ENCODE measurements at places on chromosomes 2 and 18.
A peak's percentile ranks its signal among the peaks of the same experiment; 100 is the strongest.

DNA sequence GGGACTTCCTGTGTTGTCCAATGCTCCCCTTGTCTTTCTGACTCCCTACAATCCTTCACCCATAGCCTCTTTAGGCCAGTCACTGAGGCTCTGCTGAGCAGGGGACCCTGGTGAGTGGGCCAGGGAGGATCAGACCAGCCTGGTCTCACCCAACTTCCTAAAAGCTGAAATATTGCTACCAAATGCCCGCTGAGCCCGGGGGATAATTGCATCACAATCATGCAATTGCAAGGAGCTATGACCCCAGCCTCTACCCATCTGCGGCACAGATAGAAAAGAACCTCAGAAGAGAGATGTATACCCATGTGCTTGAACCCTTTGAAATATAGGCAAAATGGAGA is 3.7 kb upstream of the SP100 start:
- DNase-seq, result no peak

DNA sequence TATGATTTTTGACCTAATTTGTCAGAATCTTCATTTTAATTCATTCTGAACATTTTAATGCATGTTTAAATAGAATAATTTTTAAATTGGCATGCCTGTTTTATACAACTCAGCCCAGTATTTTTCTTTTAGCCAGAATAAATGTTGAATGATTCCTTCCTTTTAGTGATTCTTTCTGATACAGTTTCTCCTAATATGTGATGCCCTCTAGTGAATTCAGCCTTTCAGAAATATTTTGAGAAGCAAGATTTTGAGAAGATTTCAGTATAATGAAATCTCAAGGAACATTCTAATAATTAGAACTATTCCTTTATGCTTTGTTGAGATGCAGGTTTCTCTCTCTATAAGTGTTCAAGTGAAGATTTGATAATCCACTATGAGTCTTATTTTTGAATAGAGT is 28.5 kb downstream of the LCLAT1 start:
- DNase-seq, result no peak

DNA sequence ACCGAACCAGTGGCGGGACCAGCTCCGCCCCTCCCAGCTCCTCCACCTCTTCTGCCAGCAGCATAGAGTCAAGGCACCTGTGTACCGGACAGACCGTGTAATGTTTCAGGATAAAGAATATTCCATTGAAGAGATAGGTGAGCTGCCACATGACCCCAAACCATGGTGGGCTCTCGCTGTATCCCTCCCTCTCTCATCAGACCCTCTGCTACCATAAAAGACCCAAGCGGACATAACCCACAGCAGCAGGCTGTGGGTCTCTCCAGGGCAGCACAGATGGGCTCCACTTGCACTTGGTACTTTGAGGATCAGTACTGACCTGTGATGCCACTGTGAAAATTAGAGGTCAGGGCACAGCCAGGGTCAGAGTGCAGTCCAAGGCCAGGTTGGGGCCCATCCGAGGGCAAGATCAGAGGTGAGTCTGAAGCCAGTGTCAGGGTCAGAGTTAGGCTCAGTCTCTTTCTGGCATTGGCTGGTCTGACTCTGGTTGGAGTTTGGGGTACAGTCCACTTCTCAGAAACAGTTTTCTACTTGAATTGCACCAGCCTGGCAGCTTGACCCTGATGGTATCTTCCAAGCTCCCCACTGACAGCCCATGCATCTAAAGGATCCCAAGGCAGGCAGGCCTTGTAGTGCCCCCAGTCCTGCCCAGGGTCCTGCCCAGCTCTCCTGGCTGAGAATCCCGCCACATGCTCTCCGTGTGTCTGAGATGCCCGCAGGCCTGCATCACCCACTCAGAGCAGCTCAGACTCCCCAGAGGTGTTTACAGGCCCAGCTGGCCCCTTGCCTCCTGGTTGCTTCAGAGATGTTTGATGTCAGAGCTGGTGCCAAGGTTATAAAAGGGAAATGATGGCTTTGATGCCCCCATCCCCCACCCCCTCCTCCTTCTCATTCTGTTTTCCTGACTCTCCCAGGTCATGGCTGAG is 212.1 kb downstream of the DYSF start:
- no peak for DNase-seq

GRCh38 chr18:11392980-11393885 is 216.2 kb upstream of the SLC35G4 start:
- no peak for DNase-seq

- no peak for DNase-seq
These were observed 24.3 kb downstream of the FAM171B start for GRCh38 chr2:186718122-186718521.

GRCh38 chr18:68721681-68722583 is 7.0 kb upstream of the TMX3 start:
- DNase-seq, result no peak

DNA sequence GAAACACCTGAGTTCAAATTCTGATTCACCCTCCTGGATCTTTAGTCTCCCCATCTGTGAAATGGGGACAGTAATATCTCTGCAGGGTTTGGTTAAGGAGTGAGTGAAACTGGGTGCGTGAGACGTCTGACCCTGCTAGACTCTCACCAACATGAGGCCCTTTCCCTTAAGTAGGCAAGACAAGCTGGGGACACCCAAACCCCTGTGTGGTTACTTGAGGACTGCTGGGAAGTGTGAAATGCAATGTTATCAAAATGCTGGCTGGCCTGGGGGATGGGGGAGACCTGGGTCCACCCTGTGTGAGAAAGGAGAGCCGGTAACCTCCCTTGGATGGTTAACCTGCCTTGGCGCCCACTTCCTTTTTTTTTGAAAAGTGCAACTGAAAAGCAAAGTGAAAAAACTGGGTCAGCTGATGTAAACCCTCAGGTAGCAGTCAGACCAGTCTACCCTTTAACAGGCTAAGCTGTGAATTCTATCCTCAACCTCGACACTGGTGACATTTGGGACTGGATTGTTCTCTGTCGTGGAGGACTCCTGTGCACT is 82.3 kb downstream of the INPP5D start:
- no peak for DNase-seq

DNA sequence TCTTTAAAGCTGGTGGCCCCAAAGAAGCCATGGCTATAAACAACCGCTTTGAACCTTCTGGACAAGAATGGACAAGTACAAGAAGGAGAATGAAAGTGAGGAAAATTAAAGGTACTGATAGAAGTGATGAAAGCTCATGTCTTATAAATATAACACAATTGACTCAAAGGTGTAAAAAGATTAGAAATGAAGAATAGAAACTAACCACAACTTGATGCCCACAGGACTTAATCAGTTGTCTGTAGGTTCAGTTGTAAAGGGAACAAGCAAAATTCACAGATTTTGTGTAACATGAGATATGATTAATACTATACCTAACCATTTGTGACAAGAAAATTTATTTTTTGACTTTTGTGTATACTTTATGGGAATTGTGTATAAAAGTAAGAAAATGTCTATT is 135.7 kb downstream of the NUP35 start:
- no peak for DNase-seq

DNA sequence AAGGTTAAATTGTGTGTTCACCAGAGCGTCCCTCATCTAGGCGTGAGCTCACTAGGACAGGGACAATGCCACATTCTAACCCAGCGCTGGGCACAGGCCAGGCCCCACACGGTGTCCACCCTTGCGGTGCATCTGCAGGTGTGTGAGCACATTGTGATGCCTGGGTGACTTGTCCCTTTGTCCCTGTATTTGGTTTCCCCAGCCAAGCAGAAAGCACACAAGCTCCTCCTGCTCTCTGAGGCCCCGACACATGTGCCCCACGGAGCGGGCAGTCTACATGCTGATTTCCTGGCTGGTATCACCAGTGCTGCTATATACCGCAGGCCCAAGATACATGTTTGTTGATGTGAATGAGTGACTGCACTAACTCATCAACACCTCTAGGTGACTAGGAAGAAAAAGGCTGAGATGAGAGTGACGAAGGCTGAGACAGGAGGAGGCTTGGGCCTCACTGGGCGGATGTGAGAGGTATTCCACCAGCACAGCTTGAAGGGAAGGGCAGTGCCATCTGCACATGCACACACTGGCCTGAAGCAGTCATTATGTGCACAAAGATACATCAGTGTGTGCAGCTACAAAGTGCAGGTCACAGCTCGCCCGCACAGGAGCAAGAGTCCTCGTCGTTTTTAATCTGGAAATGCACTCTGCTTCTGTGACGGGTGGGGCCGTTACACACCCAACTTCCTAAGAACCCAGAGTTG is 205.9 kb downstream of the EIPR1 start:
- DNase-seq, result no peak

DNA sequence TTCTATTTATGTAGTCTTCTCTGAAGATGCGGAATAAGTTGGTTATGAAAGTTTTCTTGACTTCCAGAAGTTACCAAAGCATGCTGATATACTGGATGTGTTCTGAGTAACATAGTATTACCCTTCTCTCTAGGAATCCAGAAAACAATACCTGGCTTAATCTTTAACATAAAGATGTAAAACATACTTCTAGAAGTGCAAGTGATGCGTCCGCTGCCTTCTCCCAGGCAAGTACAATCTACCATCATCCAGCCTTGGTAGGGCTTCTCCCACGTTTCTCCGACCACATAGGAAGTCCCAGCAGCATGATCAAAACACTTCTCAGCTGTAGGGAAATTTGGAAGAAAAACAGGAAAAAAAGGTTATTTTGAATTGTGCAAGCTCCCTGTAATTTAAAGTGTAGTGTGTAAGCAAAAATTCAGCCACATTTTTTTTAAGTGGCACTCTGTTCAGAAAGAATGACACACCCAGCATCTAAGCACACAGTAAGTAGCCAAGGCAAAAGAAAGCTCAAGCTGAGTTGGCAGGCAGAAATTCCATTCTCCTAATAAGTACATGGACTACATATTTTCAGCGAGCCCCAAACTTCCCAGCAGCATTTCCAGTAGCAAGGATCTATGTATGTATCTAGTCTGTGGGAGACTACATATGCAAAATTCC is 5.2 kb downstream of the FN1 start:
- no peak for DNase-seq

DNA sequence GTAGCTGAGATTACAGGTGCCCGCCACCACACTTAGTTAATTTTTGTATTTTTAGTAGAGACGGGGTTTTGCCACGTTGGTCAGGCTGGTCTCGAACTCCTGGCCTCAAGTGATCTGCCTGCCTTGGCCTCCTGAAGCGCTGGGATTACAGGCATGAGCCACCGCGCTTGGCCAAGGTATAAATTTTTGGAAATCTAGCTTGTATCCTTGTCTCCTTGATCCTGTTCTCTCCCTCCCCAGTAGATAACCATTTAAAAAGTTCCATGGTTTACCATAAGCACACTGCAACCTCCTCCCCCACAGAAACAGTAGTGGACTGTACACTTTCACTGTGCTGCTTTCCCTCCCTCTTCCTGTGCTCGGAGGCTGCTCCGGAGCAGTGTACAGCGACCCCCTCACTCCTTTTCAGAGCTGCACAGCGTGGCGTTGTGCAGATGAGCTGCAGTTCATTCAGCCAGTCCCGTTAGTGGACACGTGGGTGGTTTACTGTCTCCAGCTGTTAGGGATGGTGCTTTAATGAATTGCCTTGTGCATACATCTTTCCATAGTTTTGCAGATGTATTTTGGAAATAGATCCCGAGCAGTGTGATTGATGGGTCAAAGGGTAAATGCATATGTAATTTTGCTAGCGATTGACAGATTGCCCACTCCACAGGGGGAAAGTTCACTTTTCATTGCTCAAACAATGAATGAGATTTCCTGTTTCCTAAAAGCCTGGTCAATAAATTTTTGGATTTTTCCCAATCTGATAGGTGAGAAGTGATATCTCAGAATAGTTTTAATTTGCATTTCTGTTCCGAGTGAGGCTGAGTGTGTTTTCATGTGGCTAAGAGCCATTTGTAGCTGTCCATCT is 14.8 kb downstream of the ASB1 start:
- DNase-seq, result no peak

- no peak for DNase-seq
These were observed 20.7 kb downstream of the SIX3 start for GRCh38 chr2:44962176-44962695.

DNA sequence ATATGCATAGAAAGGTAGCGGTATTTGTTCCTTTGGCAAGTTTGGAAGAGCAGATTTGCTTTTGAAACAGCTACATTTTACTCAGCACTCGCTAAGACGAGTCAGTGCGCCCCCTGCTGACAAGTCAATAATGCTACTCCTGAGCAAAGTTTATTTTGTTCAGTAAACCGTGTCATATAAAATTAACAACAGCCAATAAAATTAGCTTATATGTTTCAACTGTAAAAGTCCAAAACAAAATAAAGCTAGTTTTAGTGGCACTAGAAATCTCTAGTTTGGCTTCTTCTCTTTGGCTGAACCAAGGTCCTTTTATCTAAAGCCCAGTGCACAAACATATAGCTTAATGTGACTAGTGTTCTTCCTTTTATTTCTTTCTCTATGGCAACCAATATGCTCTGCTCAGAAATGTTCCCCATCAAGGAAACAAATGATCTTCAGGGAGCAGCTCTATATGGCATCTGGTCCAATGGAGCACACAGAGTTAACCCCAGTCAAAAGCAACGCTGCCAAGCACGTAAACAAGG is 4.2 kb upstream of the POU3F3 start:
- DNase-seq, result peak; percentile 61

GRCh38 chr2:73759904-73760303 is 20.0 kb downstream of the DUSP11 start:
- DNase-seq, result no peak

DNA sequence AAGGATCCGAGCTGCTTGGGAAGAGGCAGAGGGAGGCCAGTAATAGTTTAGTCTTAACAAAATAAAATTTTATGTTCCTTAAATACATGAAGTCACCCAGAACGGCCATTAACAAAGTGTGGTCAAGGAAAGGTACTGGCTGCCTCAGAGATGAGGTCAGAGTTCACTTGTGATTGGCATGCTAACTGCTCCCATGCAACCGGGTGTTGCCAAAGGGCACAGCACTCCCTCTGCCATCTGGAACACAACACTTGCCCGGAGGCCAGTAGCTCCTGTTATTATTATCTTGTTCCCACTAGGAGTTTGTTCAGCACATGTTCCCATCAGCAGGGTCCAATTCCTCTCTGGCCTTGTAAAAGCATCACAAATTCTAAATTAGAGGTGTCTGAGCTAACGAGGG is 207.0 kb downstream of the CYP26B1 start:
- no peak for DNase-seq

DNA sequence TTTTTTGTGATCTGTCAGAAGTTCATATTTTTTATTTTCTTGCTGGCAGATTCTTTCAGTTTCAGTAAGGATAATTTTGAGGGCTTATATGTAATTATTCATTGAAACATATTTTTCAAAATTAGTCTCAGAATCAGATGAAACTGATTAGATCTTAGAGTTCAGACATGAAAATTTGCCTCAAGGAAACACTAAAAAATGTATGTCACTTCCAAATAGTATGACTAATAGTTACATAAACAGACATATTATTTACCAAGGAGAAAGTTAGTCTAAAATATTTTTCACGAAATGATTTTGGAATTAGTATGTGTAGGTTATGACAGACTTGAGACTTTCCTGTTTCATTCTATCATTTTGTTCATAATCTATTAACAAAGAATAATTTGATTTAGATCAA is 628.6 kb downstream of the CCDC85A start:
- DNase-seq, result no peak

GRCh38 chr2:176978921-176979320 is 233.7 kb upstream of the HNRNPA3 start:
- no peak for DNase-seq

- DNase-seq, result no peak
These were observed 198.9 kb upstream of the SH3BP4 start for GRCh38 chr2:234752966-234753365.

- DNase-seq, result no peak
These were observed 144.7 kb downstream of the FAM210A start for GRCh38 chr18:13581496-13582177.

- DNase-seq, result no peak
These were observed 33.0 kb downstream of the CTIF start for GRCh38 chr18:48571639-48572384.

- DNase-seq, result no peak
These were observed 10.0 kb downstream of the PROC start for GRCh38 chr2:127428057-127428814.

GRCh38 chr18:23503963-23504344 is 643 bp downstream of the RMC1 start:
- DNase-seq, result peak; percentile 8

Measured in stimulated activated CD4-positive, alpha-beta T cell treated with anti-CD3 and anti-CD28 coated beads, Interleukin-4, amount 100 ng/mL, for 24 hours (primary cell).